Lung (tissue), 17 donors: ENCODE measurements at places on chromosomes 11 and 22. TPM values are rescaled to one million over a fixed set of nuclear protein-coding genes. Genes with fewer than 3 reads are reported as not detected.
A peak's percentile ranks its signal among the peaks of the same experiment; 100 is the strongest.

Gene CNTF
- 2.0 TPM for total RNA-seq

DNA sequence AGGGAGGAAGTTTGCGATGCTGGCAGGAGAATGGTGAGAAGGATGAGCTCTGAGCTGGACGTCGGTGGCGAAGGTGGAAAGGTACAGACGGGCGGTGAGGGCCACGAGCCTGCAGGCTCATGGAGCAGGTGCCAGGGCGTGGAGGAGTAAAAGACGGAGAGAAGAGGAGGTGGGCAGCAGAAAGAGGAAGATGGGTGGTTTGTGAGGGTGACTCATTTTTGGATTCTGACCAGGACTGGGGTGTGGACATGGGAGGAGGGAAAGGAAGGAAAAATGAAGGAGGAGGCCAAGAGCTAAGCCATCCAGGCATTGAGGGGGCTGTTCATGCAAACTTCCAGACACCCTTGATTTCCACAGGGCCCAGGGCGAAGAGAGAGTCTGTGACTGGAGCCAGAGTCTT, 3.5 kb downstream of the ZDHHC24 start:
- H3K27ac ChIP-seq: no peak overlapping the region
- no peaks in the 10 kb centered on the region for H3K27me3 ChIP-seq
- DNase-seq: no peak
- no peaks in the 10 kb centered on the region for H3K36me3 ChIP-seq

- no peaks in the 10 kb centered on the region for H3K36me3 ChIP-seq
- no peaks in the 10 kb centered on the region for H3K27me3 ChIP-seq
- peaks cover under 1% of the 10 kb centered on the region for H3K4me1 ChIP-seq
Measured at GRCh38 chr11:35146074-35146521, 7.1 kb downstream of the CD44 start.

DNA sequence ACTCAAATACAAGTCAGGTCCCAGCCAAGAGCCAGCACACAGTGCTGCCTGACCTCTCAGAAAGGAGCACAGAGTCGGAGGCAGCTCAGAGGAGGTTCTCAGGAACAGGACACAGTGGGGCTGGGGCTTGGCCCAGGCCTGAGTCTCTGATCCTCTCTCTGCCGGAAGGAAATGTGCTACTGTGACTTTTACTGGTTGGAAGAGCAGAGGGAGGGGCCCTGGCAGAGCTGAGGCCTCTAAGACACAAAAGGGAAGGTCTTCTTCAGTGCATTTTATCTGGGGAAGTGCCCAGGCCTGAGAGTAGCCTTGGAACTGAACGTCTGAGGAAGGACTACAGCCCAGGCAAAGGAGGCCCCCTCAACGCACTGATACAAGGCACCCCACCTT, 16.2 kb upstream of the CASTOR1 start:
- peaks cover 61% of the 10 kb centered on the region for H3K4me1 ChIP-seq
- no peaks in the 10 kb centered on the region for H3K27me3 ChIP-seq
- peaks cover 4% of the 10 kb centered on the region for H3K36me3 ChIP-seq
- no peak overlapping the region for H3K4me3 ChIP-seq

DNA sequence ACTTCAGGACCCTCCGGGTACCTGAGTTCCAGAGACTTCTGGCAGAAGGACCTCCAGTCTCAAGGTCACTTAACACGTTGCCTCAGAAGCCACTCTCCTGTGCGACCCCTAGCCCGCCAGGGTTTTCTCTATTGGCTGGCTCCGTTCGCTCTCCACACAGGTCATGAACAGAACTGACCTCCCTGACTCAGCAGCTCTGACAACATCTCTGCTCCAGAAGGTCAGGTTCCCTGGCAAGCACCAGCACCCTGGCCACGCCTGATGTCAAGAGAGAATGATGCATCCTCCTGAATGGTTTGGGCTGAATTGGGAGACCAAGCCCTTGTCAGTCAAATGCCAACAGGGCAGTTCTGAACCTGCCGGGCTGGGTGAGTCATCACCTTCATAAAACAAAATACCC, 84.3 kb upstream of the TMEM45B start:
- no peaks in the 10 kb centered on the region for H3K27me3 ChIP-seq
- H3K4me1 ChIP-seq: peaks cover 8% of the 10 kb centered on the region
- H3K36me3 ChIP-seq: no peaks in the 10 kb centered on the region
- no peak for DNase-seq

GRCh38 chr22:36753916-36754315, 22.0 kb downstream of the IFT27 start:
- no peaks in the 10 kb centered on the region for H3K4me1 ChIP-seq
- no peak overlapping the region for H3K4me3 ChIP-seq
- no peaks in the 10 kb centered on the region for H3K27me3 ChIP-seq
- no peak for DNase-seq
- no peaks in the 10 kb centered on the region for H3K36me3 ChIP-seq

GRCh38 chr11:18804199-18804999, 12.8 kb upstream of the PTPN5 start:
- no peak for DNase-seq
- H3K27me3 ChIP-seq: no peaks in the 10 kb centered on the region
- no peaks in the 10 kb centered on the region for H3K36me3 ChIP-seq
- no peaks in the 10 kb centered on the region for H3K4me1 ChIP-seq

- H3K27ac ChIP-seq: no peak overlapping the region
- no peaks in the 10 kb centered on the region for H3K4me1 ChIP-seq
- no peaks in the 10 kb centered on the region for H3K27me3 ChIP-seq
Measured at GRCh38 chr11:1618231-1618630, 3.7 kb downstream of the KRTAP5-4 start.

Gene NXPE4
- total RNA-seq: not detected

Gene VSTM5
- 0.58 TPM for total RNA-seq

DNA sequence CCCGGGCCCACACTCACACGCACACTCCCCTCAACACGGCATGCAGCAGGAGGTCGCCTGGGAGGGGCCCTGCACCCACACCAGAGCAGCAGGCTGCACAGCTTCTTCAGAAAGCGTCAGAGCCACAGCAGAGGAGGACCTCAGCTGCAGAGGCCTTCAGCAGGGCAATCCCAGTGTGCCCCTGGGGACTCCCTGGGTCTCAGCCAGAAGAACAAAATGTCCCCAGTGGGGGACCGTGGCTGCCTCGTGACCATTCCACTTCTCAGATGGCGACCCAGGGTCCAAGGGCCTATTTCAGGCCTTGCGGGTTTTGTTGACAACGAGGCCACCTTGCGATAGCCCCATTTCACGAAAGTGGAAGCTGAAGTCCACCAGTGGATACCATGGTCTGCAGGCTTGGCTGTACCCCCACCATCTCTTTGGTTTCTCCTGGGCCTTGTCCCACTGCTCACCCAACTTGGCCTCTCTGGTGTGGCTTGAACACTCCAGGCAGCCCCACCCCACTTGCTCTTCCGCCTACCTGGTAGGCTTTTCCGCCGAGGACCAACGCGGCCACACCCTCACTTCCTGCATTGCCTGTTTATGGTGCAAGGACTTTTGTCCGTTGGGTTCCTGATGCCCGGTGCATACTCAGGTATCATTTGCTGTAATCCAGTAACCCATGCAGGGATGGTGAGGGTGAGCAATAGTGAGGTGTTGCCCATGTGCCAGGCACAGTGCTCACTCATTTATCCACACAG, 38.1 kb downstream of the MB start:
- no peak overlapping the region for H3K27ac ChIP-seq
- no peaks in the 10 kb centered on the region for H3K4me1 ChIP-seq
- H3K36me3 ChIP-seq: no peaks in the 10 kb centered on the region
- H3K27me3 ChIP-seq: no peaks in the 10 kb centered on the region

Gene HOATZ
- total RNA-seq: 25.4 TPM

DNA sequence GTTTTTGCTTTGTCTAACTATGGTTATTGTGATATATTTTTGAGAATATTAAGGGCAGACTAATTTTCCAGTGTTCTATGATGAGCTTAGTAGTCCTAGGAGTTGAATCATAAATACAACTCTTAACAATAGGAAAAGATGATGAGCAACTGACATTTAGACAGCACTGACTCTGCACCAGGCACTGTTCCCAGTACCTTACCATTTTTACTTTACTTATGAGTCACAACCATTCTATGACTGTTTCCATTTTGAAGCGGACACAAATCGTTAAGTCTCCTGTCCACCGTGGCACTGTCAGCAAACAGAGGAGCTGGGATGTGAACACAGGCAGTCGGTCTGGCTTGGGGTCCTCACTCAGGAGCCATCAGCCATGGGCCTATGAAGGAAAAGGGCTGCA, 3.4 kb upstream of the SCGB2A2 start:
- H3K27me3 ChIP-seq: peaks cover 3% of the 10 kb centered on the region
- H3K4me1 ChIP-seq: no peaks in the 10 kb centered on the region
- H3K4me3 ChIP-seq: no peak overlapping the region
- no peak for DNase-seq
- no peak overlapping the region for H3K27ac ChIP-seq

DNA sequence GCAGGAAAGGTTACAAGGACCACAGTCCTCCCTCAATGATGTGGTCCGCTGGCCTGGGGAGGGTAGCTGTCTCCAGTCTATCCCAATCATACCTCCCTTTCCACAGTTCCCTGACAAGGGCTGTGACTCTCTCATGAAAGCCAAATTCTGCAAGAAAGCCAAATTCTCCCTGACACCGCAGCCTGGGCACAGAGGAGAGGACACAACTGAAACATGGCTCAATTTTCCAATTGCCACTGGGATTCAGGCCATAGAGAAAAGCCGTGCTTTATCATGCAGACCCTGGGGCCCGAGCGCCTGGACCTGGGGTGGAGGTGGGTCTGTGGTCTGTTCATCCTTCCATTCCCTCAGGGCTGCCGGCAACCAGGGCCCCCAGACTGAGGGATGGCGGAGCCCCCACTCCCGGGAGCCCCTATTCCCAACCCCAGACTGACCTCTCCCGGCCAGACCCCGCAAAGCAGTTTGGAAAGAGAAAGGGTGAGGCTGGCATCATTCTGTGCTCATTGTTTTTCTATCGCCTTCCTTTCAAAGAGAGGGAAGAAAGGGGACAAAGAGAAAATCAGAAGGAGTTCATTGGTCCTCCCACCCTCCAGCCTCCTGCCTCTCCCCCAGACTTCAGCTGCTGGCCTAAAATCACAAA, 239.5 kb downstream of the BUD13 start:
- H3K4me3 ChIP-seq: no peak overlapping the region
- DNase-seq: no peak
- H3K36me3 ChIP-seq: no peaks in the 10 kb centered on the region
- H3K27ac ChIP-seq: no peak overlapping the region
- no peaks in the 10 kb centered on the region for H3K27me3 ChIP-seq

DNA sequence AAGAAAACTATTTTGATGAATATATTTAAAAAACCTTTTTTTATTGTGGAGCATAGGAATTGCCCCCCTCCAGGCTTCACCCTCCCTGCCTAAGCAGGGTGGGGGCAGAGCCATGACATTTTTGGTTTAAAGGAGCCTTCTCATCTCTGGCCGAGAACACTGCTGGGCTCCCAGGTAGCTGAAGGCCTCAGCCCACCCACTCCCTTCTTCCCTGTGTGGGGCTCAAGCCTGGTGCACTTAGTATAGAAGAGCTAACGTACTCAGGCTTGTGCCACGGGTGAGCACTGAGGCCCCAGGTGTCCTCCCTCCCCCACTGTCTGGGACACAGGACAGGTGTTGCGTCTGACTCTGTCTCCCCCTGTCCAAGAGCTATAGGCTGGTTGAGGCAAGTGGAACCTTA, 2.2 kb upstream of the IL18BP start:
- peaks cover 9% of the 10 kb centered on the region for H3K36me3 ChIP-seq
- H3K27ac ChIP-seq: peak overlapping the region; percentile 26
- H3K4me1 ChIP-seq: no peaks in the 10 kb centered on the region

DNA sequence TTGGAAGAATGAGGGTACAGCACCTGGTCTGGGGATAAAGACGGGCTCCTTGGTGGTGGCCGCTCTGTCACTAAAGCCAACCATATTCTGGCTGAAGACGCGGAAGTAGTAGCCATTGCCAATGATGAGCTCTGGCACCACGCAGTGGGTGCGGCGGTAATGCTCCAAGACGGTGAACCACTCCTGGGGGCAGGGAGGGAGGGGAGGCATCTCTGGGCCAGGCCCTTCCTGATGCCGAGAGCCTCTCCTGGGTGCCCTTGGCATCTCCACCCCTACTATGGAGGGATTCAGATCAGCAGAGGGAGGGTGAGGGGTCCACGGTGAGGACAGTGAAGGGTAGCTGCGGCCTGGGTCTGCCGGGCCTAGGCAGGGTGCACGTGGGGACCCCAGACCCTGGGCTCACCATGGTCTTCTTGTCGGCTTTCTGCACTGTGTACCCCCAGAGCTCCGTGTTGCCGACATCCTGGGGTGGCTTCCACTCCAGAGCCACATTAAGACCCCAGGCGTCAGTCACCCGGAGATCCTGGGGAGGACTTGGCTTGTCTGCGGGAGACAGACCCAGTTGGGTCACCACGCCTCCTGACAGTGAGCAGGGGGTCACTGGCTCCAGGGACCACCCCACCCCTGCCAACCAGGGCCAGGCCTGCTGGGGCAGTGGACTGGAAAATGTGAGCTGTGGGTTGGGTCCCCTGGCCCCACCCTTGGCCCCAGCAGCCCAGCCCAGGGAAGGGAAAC, 19.5 kb downstream of the MYBPC3 start:
- DNase-seq: no peak
- H3K27ac ChIP-seq: no peak overlapping the region
- H3K4me3 ChIP-seq: no peak overlapping the region

Gene ANKK1
- 1.1 TPM for total RNA-seq

Gene ARHGAP20
- total RNA-seq: 20.9 TPM

- H3K27ac ChIP-seq: peak overlapping the region; percentile 81
- H3K27me3 ChIP-seq: no peaks in the 10 kb centered on the region
- no peak overlapping the region for H3K4me3 ChIP-seq
- no peaks in the 10 kb centered on the region for H3K36me3 ChIP-seq
Measured at GRCh38 chr11:16981651-16982194, 32.5 kb downstream of the PLEKHA7 start.

GRCh38 chr22:22825213-22825593, 62.4 kb upstream of the IGLL5 start:
- no peak overlapping the region for H3K4me3 ChIP-seq
- no peak for DNase-seq
- H3K4me1 ChIP-seq: no peaks in the 10 kb centered on the region
- H3K36me3 ChIP-seq: no peaks in the 10 kb centered on the region

Gene SCGB1C1
- total RNA-seq: not detected

- peak; percentile 81 for DNase-seq
- H3K27ac ChIP-seq: peak within 1 kb of the TSS; percentile 70
- peak within 1 kb of the TSS; percentile 85 for H3K4me3 ChIP-seq
- no peaks in the 10 kb centered on the region for H3K36me3 ChIP-seq
- H3K4me1 ChIP-seq: peaks cover 61% of the 10 kb centered on the region
Measured at GRCh38 chr11:68841718-68842426, at the start of gene CPT1A. Gene CPT1A (minus strand): TSS chr11:68841916. CDS start chr11:68815474, 26,442 bp downstream.

DNA sequence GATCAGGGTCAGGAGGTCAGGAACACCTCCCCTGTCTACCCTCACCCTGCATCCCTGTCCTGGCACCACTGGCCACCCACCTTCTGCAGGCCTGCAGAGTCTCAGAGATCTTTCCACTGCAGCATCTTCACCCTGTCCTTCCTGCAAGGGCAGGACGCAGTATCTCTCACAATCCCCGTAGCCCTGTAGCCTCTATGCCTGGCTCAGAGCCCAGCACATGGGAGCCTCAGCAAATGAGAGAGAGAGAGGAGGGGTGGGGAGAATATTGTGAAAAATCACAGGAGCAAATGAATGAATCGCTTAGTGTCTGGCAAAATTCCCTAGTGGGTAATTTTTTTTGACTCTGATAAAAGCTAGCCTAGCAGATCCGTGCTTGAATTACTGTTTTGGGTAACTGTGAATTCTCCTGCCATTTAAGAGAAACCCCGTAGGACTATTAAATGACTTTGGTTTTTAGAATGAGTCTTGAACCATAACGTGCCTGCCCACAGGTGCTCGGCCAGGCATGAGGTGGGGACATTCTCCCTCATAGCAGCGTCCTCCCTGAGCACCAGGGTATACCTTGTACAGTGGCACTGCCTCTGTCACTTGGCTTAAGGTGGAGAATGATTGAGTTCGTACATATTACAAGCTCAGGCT, 91.5 kb downstream of the MORC2 start:
- H3K4me3 ChIP-seq: no peak overlapping the region
- no peak overlapping the region for H3K27ac ChIP-seq
- no peaks in the 10 kb centered on the region for H3K27me3 ChIP-seq
- H3K4me1 ChIP-seq: peaks cover 44% of the 10 kb centered on the region
- peak; percentile 86 for DNase-seq
